ENCODE measurements at places on chromosomes 16 and 17.

DNA sequence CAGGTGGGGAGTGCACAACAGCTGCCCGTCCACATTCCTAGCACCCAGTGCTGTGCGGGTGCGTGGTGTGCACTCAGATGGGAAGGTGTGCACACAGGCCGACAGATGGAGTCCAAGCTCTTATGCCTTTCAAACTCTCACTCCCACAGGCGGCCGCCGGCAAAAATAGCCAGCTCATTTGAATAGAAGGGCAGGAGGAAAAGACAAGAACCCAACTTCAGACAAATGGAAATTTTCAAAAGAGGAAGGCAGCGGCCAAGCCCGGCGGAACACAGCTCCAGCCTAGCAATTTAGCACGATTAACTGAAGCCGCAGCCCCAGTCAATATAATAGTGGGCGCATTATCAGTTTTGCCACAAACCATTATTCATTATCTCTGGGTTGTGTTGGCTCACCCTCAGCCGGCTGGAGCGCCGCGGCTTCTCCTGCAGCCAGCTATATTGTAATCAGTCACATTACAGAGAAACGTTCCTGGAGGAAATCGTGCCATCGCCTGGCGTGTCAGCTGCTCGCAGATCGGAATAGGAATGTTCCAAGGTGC, 103.9 kb upstream of the SEC14L1 start:
- no peak for DNase-seq

DNA sequence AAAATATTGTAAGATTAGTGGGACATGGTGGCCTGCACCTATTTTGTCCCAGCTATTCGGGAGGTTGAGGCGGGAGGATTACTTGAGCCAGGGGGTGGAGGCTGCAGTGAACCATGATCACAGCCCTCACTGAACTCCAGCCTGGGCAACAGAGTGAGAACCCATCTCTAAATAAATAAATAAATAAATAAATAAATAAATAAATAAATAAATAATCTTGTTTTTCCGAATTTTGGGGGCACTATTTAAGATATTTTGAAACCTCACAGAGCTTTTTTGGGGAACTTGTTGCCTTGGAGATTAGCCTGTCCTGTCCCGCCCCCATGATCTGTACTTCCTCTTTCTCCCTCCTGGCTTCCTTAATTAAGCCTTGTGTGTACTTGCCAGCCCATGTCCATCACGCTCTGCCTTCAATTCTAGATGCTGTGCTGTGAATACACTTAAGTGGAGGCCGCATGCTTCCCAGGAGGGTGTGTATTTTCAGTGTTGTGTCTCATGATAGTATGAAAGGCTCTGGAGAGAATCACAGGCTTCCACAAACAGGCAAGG, 4.4 kb downstream of the LGALS9 start:
- DNase-seq, result no peak

DNA sequence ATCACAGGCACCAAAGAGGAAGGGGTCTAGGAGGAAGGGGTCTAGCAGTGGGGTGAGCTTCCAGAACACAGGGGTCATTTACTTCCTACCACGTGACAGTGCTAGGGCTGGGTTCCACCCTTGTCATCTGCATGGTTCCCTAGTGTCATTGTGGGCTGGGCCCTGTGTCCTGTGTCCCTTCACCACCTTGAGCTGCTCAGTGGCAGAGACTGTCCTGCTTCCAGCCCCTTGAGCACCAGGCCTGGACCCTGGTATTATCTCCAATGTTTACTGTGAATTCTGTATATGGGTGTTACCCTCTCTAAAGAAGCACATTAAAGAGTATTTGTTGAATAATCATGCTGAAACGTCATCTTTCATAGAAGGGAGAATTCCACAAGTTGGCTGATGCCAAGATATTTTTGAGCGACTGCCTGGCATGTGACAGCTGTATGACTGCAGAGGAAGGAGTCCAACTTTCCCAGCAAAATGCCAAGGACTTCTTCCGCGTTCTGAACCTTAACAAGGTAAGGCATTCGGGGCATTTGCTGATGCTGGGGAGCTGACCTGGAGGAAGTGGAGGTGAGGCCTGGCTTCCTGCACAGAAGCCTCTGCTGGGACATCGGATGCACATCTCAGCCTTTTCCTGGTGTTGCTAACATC, 5.5 kb downstream of the NARF start:
- no peak for DNase-seq

DNA sequence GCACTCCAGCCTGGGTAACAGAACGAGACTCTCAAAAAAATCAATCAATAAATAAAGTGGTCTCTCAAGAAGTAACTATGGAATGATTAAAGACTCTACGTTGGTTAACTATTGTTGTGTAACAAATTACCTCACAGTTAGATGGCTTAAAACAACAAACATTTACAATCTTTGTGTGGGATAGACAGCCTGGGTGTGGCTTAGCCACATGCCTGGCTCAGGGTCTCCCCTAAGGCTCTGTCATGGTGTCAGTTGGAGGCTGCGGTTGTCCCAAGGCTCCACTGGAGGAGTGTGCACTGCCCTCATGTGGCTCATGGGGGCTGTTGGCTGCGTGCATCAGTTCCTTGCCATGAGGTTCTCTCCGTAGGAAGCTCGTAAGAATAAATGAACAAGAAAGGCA, 294.5 kb downstream of the SNX29 start:
- DNase-seq, result peak; percentile 10

- no peak for DNase-seq
Observed at GRCh38 chr17:74392848-74393247, 25.5 kb downstream of the GPR142 start.

DNA sequence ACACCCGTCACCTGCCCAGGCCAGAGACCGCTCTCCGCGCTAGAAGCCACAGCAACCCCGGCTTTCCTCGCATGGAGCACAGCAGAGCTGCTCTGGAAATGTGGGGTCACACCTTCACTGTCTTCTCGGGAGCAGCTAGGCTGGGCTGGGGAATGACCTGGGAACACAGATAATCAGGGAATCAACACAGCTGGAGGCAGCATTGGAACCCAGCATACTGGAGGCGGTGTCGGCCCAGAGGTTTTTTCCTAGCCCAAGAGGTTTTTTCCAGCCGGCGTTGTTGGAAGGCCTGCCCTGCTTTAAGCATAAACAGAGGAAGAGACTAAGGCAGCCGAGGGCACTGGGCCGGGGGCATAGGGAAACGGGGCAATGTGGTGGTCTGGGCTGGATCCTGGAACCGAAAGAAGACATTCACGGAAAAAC, 791 bp upstream of the PLD6 start:
- DNase-seq, result no peak

DNA sequence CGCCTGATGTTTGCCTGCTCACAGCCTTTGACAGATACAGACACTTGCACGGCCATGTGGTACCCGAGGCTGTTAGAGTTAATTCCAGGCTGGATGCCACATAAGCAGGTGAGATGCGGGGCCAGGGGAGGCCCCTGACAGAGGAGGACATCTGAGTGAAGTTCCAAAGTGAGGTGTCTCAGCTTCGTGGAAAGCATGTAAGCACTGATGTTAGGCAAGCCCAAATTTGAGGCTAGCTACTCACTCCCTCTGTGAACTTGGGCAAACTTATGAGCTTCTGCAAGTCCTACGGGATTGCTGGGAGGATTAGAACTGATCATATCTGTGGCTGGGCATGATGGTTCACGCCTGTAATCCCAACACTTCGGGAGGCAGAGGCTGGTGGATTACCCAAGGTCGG, 39.3 kb upstream of the MARCHF10 start:
- no peak for DNase-seq

DNA sequence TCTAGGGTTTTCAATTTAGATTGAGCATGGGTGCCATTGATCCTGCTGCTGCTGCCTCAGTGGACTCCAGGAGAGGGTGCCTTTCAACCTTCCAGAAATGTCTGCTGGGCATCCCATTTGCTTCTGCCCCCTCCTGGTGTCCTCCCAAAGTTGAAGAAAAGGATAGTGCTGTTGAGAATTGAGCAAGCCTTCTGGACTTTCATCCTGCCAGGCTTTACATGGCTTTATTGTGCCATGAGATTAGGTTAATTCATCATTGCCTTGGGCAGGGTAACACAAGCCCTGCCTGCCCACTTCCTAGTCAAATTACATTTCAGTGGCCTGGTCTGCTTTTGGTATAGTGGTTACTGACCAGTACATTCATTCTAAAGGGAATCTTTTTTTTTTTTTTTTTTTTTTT, 17.9 kb upstream of the TANGO6 start:
- DNase-seq, result no peak

- DNase-seq, result no peak
Observed at GRCh38 chr17:41522301-41523224, 3.9 kb upstream of the KRT15 start.

DNA sequence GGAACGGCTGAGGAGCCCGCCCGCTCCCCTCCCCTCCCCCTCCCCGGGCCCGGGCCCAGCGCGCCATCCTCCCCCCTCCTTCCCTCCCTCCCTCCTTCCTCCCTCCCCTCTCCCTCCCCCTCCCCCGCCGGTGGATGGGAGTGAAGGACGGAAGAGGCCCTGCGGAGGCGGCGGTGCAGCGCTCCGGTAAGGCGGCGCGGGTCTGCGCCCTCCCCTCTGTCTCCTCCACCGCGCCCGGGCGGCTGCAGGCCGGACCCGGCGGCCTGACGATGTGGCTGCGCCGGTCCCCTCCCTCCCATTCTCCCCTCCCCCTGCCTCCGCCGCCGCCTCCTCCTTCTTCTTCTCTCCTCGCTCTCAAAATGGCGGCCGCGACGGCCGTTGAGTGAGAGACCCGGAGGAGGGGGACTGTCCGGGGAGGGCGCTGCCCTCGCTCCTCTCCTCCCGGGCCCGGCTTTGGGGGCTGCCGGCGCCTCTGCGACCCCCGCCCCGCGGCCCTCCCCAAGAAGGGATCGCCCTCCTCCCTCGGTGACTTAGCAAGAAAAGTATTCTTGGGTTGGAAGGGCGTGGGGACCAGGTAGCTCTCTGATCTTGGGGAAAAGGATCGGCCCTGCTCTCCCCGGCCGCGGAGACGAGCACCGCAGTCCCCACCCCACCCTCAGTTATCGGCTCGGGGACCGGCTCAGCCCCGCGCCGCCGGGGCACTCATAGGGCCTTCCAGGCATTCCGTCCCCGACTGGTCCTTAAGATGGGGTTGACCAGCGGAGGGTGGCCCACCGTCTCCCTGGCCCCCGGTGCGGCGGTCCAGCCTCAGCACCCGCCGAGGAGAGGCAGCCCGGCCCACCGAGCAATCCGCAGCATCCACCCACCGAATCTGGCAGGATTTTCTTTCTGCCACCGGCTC, 617 bp downstream of the PAFAH1B1 start:
- DNase-seq, result peak; percentile 55

DNA sequence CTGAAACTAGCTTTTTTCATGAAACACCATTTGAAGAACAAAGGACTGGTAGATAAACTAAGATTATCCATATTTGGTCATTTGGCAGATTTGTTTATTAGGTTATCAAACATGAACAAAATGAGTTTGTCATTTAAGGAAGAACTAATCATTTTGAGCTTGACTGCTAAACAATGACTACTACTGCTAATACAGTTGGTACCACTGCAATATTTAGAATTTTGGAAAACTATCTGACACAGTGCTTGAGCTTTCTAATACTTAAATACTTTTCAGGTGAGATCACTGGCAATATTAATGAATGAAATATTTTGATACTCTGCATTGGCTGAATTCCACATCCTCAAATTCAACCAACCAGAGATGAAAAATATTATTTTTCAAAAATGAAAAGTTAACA, 47.2 kb downstream of the MED13 start:
- DNase-seq, result no peak

- DNase-seq, result no peak
Observed at GRCh38 chr17:17699491-17699890, 18.2 kb downstream of the RAI1 start.

DNA sequence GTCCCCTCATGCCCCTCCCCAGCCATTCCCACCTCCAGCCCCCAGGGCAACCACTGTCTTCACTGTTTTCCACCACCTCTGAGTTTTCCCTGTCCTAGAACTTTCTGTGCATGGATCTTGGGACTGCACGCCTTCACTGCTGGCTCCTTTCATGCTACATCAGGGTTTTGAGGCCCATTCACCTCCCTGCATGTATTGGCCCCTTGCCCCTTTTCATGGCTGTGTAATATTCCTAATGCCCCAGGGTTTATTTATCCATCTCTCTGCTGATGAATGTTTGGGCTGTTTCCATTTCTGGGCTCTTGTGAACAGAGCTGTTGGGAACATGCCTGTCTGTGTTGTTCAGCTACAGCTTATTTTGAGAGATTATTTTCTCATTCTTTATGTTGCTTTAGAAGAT, 205.0 kb downstream of the RBFOX3 start:
- DNase-seq, result no peak

DNA sequence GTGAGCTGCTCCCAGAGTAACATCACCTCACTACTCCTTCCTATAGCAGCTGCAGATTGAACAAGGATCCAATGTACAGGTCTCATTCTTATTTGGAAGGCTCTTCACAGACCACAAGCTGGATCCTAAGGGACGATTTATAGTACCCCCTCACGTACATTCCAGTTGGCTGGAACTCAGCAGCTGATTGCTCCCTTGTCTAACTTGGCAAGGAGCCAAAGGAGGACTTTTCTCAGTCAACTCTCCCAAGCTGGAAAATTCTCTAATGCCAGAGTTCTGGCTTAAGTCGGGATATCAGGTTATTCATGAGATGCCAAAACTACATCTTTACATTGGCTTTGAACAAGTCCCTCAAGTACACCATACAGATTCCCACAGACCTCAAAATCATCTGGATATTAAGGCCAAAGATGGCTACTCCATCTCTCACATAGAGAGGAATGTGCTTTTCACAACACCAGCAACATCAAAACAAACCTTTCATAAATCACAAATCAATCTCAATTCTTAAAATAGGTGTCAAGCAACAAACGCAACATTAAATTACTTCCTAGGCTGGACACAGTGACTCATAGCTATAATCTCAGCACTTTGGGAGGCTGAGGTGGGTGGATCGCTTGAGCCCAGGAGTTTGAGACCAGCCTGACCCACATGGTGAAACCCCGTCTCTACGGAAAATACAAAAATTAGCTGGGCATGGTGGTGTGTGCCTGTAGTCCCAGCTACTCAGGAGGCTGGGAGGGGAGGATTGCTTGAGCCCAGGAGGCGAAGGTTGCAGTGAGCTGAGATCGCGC, 39.3 kb downstream of the SMG6 start:
- DNase-seq, result peak; percentile 46

DNA sequence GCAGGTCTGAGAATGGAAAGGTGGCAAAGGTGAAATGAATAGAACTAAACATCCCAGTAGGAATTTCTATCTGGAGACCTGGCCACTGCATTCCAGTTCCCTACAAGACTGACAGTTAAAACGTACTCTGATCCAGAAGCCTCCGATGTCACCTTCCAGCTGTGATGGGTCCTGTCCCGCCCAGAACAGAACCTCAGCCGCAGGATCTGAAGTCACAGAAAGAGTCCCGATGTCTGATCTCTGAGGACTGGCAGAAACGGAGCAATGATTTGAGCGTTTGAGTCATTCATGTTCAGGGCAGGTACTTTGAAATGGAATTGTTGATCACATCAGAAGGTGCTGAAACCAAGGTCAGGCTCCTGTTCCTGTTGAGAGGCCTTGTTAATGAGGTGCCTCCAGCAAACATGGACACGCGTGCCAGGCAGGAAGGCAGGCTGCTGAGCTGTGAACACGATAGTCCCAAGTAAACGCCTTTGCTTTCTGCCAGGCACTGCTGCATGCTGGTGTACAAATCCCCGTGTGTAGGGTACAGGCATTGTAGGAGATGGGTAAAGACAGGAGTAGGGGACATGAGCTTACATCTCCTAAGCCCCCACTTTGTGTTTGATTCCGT, 61.4 kb downstream of the VAT1L start:
- no peak for DNase-seq
